ENCODE measurements at places on chromosomes 7 and 10.

DNA sequence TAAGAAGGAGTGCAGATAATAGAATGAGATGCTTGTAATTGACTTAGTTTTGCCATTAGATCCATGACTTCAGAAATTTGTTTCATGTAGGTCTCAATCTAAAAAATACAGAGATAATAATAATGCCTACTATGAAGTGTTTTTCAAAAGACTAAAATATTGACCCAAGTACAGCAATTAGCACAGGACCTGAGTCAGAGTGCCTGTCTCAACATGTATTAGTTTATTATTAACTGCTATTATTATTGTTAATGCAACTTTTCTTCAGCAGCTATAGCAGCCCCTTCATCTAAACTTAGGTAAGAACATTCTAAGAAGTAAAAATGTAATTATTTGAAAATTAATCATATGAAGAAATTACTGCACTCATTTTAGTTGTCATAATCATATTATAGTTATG is 82.9 kb upstream of the HGF start:
- no peak for DNase-seq

GRCh38 chr10:23445591-23445990 is 6.7 kb downstream of the OTUD1 start:
- DNase-seq, result no peak

DNA sequence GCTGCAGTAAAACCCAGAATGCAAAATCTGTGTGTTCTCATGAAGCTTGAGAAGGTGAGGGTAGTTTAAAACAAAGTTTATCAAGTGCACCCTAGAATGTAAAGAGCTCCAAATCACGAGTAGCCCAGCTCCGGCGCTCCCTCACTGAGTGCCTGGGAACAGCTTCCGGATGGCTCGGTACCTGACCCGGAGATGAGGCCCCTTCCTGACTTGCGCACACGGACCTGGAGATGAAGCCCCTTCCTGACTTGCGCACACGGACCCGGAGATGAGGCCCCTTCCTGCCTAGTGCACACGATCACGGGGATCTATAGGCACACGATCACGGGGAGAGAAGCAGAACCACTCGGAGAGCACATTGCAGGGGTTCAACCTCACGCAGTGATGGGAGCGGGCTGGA is 322.1 kb upstream of the RNF32 start:
- no peak for DNase-seq

- peak; percentile 84 for DNase-seq
Observed at GRCh38 chr7:41955893-41956675, 253.2 kb upstream of the INHBA start.

GRCh38 chr10:86687750-86688149 is 19.4 kb downstream of the LDB3 start:
- no peak for DNase-seq

GRCh38 chr7:131819891-131820290 is 263.5 kb upstream of the PODXL start:
- no peak for DNase-seq

DNA sequence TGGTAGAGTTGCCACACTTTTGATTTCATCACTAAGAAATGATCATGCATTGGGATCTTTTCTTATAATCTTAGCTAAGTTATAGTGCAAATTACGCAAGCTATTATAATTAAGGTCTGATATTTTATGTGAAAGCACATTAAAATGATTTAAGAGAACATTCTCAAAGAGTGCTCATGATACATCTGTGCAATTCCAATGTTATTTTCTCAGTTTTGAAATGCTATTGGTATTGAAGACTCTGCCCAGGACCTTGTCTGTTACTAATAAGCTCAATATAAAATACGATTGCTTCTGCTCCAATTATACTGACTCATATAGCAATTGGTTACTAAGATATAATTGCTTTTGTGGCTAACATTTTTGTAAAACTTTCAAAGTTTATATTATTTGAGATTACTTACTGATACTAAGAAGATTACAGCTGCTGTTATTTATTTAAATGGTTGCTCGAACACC is 180.9 kb downstream of the ADAM12 start:
- no peak for DNase-seq

GRCh38 chr10:61918140-61918539 is 16.6 kb downstream of the ARID5B start:
- DNase-seq, result no peak

DNA sequence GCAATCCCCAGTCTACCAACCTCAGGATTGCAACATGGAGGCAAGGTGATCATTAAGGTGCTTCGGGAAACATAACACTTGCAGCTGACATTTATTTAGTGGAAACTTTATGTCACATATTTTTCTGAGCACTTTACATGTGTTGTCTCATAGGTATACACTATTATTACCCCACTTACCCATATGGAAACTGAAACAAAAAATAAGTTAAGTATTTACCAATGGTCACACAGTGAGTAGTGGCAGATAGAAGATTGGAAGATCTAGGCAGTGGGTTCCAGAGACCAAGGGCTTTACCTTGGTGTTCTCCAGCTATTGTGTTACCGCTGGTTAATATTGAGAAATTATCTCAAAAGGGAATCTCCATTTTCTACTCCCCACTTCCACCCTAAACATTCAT is 1279.1 kb upstream of the SORCS1 start:
- DNase-seq, result no peak

- DNase-seq, result peak; percentile 71
Observed at GRCh38 chr10:71396711-71397295, at the start of gene CDH23. CDH23 (plus strand) TSS chr10:71396920; CDS start chr10:71439832, 42,912 bp downstream.

DNA sequence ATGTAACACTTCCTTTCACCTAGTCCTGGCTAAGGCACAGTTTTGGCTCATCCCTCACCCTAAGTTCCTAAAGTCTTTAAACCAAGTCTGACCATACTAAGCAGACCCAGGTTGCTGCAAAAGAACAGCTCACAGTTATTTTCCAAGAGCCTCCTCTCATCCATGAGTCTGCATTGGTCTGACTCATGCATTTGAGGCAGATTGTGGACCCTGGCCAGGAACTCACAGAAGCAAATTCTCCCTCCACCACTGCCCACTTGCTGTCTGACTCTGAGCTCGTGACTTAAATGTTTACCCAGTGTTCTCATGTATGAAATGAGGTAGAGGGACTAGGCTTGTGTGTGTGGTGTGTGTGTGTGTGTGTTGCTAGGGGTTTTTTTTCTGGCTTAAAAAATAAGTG is 1272.8 kb downstream of the TYW1 start:
- DNase-seq, result no peak

DNA sequence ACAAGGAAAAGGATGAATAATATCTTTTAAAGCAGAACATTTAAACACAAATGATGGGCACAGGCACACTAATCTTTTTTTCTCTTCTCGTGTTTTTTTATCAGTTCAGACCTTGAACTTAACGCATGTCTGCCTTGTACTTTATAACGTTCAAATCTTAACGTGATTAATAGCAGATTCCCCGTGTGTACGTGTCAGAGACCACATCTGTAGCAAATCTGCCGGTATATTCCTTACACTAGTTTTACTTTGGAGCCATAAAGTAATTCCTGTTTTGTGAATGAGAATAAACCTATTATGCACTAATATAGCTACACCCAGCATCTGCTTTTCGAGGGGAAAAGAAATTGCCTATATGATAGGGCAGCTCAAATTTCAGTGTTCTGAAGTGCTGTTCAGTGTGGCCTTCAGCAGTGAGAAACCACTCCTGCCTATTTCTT is 166.0 kb upstream of the TCF7L2 start:
- no peak for DNase-seq

DNA sequence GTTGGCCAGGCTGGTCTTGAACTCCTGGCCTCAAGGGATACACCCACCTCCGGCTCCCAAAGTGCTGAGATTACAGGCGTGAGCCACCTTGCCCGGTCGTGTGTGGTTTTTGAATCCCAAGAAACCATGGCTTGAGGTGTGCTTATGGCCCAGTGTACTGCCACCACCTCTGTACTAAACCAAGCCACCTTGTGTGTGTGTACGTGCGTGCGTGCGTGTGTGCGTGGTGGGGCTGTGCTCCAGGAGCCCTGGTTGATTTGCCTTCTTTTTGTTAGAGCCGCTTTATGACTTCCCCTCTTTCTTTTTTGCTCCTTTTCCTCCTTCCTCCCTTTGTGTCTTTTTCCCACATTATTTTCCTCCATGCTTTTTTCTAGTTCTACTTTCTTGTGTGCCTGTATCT is 121.4 kb downstream of the CAMK1D start:
- DNase-seq, result no peak

- no peak for DNase-seq
Observed at GRCh38 chr7:29851487-29851886, 45.2 kb downstream of the WIPF3 start.

GRCh38 chr7:50555594-50556140 is 9.5 kb downstream of the DDC start:
- DNase-seq, result no peak

Measured in suppressor macrophage (primary cell).